Right lung (tissue), 10 donors: ENCODE measurements at places on chromosomes 2 and 18.

DNA sequence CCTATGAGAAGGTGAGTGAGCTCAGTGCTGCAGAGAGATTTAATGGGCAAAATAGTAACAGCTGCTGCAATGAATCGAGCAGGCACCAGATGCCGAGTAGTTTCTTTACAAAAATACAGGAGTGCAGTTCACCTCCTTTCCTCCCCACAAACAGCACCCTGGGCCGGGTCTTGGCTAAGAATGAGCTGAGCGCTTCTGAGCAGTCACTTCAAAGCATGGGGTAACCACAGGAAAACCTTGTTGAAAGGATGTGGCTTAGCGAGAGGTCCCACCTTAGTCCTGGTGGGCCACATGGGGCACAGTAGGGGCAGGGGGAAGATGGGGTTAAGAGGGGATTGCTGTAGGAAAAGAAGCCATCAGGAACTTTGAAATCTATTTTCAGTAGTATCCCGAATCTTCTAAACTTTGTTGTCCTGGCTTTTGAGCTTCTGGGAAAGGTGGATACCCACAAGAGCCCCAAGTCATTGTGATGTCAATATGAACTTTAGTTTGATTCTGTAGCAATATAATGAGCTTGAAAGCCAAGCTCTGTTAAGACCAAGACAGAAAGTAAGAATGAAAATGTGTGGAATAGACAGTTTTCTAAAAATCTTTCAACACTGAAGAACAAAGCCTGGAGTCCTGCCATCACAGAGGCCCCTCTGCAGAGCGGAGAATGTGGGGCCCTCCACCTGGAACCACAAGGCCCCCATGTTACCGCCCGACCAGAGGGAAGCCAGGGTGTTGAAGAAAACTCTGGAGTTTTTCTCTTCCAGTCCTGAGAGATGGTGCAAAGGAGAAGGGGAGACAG is 101.0 kb upstream of the ZNF236 start:
- no peak for DNase-seq

- no peak for DNase-seq
Observed at GRCh38 chr18:57772387-57772799, 30.7 kb downstream of the ATP8B1 start.

GRCh38 chr2:241808051-241808720 is 807 bp upstream of the NEU4 start:
- no peak for DNase-seq

DNA sequence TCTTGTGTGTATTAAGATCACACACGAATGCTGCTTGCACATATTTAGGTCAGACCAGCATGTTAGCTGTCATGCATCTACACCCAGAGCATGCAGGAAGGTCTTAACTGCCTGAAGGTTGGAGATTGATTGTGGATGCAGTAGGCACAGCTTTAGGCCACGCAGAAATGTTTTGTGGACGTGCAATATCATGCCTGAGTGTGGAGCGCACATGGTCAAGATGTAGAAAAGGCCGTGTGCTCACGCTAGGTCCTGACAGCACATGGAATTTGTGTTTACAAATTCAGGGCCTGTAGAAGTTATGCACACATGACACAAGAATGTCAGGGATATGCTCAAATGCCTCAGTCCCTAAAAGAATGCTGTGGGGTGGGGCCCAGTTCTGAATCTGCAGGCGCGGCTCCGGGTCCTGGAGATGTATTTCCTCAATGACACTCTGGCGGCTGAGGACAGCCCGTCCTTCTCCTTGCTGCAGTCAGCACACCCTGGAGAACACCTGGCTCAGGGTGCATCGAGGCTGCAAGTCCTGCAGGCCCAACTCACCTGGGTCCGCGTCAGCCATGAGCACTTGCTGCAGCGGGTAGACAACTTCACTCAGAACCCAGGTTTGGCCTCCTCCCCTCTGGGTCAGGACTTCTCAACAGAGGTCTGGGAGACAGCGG is 27.9 kb downstream of the MARCO start:
- no peak for DNase-seq

- DNase-seq: no peak
Observed at GRCh38 chr2:237254369-237254861, 159.5 kb downstream of the COL6A3 start.

DNA sequence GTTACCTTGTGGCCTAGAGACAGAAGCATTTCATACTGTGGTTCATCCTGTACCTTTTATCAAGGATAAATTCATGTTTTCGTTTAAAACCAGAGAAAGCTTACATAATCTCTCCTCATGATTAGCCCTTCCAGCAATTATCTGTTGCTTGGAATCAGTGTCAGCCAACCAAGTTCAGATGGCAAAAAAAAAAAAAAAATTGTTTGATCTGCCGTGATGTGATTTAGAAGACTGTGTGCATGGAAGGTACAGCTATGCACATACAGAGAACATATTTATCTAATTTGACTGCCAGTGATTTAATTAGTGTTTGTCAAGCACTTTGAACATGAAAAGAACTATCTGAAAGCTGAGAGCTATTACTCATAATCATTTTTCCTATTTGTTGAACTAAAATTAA is 180.9 kb downstream of the ZEB2 start:
- no peak for DNase-seq

DNA sequence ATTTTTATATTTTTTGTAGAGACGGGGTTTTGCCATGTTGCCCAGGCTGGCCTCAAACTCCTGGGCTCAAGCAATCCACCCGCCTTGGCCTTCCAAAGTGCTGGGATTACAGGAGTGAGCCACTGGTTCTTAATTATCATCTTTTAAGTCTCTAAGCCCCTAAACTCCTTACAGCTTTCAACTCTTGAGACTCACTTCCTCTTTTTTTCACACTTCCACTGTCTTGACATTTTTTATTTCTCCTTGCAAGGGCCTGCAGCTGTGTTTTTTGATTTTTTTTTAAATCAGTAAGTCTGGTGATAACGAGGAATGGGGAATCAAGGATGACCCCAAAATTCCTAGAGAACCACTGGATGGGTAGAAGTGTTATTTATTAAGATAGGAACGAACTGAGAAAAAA is 8.6 kb upstream of the ABCB11 start:
- no peak for DNase-seq

DNA sequence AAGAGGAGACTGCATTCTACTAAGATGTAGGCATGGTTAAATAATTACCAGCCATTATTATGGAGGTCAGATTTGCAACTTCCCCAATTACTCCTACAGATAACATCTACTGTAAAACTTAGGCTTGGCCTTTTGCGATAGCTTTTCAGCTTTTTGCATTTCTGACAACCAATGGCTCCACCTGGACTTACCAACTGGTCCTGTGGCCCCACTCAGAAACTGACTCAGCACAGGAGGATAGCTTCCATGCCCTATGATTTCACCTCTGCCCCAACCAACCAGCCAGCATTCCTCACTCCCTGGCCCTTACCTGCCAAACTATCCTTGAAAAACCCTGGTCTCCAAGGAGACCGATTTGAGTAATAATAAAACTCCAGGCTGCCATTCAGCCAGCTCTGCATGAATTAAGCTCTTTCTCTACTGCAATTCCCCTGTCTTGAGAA is 28.2 kb downstream of the TUBB6 start:
- no peak for DNase-seq

DNA sequence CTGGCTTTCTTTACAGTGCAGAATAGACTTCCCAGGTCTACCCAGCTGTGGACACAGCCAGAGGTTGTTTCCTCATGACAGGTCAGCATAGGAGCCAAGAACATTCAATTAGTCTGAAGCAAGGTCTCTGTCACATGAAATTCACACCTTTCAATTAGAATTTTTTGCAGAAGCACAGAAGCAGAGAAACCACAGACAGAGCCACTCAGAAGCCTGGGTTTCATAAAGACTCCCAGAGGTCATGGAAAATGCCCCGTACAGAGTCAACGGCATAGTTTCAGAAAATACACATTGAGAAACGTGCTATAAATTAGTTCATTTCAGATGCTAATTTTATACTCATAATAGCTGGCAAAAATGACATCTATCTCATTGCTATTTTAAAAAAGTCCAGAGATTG is 87.0 kb upstream of the TMEM200C start:
- DNase-seq: no peak

DNA sequence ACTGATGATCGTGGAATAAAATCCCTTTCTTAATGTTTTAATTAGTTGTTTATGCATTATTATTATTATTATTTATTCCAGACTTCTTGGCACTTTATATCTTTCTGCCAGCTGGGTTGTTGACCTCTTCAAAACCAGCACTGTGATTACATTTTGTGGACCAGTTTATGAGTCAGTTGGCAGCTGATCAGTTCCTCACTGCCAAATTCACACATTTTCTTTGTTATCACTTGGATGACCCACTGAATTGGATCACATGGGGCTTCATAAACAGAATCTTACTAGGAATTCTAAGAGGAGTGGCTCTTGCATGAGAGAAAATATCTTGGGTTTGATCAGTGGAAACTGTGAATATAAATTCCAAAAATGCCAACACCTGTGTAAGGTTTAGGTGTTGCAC is 321.8 kb upstream of the SPRED2 start:
- DNase-seq: peak; percentile 19

- no peak for DNase-seq
Observed at GRCh38 chr2:213296270-213296669, 12.0 kb downstream of the SPAG16 start.

DNA sequence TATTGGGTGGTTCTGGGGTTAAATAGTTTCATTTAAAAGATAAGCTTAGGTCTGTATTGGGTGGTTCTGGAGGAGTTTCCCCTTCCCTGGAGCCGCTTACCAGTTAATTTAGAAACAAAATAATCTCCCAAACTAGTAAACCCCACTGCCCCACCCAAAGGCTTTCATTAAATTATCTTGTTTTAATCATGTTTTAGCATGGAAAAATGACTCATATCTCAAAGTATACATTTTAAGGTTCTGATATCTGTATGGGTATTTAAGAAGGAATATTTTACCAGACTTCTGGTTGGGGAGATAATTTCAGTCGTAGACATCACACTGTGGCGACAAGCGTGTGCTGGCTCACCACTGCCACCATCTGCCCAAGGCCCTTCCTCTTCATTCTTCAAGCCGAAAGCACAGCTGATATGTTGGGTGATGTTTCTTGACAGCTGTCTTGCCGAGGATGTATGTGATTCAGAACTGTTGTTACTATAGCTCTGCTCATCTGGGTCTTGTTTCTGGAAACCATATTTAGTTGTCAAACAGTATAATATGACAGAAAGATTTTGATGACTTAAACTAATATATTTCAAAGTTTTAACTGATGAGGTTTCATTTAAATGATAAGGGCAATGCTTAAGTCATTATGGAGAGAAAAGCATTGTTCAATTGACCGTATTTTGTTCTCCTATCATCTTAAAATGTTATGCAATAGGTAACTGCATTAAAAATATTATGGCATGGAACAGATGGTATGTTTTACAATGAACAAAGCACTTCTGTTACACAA is 5.1 kb downstream of the FIGLA start:
- DNase-seq: no peak
